Effector memory CD8-positive, alpha-beta T cell (primary cell): ENCODE measurements at places on chromosomes 16 and 17.

- DNase-seq, result no peak
These were observed 57.9 kb downstream of the SDK2 start for GRCh38 chr17:73586275-73586832.

- peak; percentile 25 for DNase-seq
These were observed 27.5 kb upstream of the HELZ start for GRCh38 chr17:67272312-67273047.

DNA sequence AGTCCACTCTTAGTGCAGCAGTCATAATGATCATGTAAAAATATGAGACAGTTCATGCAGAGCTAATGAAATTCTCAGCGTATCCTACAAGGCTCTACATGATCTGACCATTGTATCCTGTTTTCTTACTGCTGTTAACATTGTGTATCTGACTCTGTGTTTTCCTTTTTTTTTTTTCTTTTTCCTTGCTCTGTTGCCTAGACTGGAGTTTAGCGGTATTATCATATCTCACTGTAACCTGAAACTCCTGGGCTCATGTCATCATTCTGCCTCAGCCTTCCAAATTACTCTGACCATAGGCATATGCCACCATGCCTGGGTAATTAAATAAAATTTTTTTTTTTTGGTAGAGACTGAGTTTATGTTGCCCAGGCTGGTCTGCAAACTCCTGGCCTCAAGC is 12.1 kb downstream of the DUS2 start:
- no peak for DNase-seq

GRCh38 chr16:79605999-79606398 is 5.5 kb upstream of the MAF start:
- no peak for DNase-seq

GRCh38 chr16:56872863-56873391 is 7.9 kb downstream of the SLC12A3 start:
- no peak for DNase-seq

- no peak for DNase-seq
These were observed 161.5 kb downstream of the TMEM132E start for GRCh38 chr17:34740565-34741520.

DNA sequence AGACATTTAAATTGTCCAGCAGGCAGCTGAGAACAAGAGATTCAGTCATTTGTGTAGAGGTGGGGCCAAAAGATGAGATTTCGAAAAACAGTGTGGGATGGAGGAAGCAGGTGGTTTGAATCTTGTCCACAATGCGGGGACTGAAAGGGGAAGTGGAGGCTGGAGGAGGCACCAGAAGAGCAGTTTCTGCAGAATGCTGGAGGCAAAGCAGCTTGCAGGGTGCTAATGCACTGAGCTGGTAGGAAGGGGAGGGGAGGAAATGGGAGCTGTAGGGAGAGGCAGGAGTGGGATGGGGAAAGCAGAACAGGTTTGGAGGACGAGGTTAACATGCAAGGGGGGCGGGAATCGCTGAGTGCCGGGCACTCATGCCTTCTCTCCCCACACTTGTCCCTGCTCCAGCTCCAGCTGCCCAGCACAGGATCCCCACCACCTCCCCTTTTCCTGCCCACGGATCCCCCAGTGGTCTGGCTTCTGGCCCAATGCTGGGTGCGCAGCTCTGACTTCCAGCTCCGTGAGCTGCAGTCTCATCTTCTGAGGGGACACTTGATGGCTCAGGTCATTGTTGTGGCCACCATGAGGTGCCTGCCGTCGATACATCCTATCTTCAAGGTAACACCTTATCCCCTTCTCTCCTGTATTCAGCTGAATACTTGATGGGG is 9.4 kb downstream of the C17orf100 start:
- no peak for DNase-seq

GRCh38 chr16:87178177-87178863 is 138.9 kb downstream of the C16orf95 start:
- DNase-seq, result no peak

DNA sequence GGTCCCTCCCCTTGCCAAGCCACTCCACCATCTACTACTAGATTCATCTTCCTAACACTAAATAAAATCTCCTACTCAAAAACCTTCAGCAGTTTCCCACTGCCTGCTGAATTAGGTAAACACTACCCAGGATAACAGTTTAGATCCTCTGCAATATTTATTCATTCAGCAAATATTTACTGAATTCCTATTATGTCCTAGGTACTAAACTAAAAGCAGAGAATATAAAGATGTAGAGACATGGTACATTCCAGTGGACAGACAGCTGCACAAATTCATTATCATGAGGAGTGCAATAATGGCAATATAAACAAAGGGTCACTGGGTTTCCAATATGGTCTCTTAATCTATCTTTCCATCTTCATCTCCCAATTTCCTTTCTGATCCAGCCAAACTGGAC is 30.7 kb upstream of the HOXB13 start:
- no peak for DNase-seq

GRCh38 chr17:8665684-8666083 is 35.2 kb upstream of the MYH10 start:
- no peak for DNase-seq

GRCh38 chr17:3685174-3685573 is 10.8 kb downstream of the P2RX5 start:
- DNase-seq, result no peak

- no peak for DNase-seq
These were observed 8.9 kb upstream of the ITGAM start for GRCh38 chr16:31250782-31251384.

- DNase-seq, result no peak
These were observed 80.7 kb upstream of the CES5A start for GRCh38 chr16:55955845-55956244.

DNA sequence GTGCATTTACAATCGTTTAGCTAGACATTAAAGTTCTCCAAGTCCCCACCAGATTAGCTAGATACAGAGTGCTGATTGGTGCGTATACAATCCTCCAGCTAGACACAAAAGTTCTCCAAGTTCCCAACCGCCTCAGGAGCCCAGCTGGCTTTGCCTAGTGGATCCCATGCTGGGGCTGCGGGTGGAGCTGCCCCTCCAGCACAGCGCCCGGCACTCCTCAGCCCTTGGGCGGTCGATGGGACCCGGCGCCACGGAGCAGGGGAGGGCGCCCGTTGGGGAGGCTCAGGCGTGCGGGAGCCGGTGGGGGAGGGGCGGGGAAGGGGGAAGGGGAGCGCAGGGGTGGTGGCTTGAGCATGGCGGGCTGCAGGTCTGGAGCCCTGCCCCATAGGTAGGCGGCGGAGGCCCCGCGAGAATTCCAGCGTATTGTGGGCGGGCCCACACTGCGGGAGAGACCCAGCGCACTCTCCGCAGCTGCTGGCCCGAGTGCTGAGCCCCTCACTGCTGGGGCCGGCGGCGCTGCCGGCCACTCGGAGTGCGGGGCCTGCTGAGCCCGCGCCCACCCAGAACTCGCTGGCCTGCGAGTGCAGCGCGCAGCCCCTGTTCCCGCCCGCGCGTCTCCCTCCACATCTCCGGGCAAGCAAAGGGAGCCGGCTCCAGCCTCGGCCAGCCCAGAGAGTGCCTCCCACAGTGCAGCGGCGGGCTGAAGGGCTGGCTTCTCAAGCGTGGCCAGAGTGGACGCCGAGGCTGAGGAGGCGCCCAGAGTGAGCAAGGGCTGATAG is 907.5 kb downstream of the CDH8 start:
- DNase-seq, result no peak

DNA sequence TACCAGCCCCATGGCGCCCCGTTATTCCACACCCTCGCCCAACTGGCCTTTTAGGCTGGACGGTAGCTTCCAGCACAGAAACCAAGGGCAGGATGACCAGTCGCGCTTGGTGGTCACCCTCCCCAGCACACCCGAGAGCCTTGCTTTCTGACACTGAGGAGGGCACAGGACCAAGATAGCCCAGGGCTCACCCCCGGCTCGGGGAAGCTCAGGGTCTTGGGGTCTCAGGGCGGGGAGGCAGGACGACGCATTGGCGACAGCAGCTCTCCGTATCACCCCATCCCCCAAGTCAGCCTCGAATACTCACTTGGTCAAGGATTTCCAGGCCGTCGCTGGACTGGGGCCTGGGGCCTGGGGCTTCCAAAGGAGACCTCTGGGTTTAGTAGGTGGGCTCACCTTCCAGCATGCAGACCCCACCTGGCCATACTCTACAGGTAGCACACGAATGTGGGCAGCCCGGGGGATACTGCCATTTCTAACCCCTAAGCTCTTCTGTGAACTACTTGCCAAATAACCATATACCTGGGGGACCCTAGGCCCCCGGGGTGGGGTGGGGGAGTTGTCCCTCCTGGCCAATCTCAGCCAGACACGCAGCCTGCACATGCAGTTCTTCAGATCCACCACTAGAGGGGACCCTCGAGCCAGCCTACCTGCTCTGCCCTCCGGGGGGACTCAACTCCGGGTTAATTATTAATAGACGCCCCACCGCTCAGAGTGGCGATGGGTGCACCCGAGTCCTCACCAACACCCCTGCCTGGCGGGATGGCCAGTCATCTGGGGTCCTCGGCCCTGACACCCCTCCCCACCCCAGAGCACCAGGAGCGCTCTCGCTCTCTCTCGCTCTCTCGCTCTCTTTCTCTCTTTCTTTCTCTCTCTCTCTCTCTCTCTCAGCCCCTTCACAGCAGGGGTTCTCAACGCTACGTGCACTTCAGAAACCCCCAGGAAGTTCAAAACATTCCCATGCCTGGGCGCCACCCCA is 30.0 kb downstream of the TBC1D16 start:
- DNase-seq, result peak; percentile 56

DNA sequence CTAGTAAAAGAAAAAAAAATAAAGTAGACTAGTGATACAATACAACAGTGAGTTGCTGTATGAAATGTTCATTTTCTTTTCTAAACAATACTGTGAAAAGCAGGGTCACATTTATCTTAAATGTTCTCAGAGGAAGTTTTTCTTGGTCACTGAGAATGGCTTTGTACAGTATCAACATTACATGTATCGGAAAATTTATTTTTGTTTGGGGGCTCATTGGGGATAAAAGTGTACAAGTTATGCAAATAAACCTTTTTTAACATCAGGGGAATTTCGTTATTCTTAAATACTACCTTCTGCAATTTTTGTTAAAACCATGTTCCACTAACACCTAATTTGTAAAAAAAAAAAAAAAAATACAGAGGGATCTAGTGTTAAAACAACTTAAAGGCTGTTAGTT is 8.7 kb upstream of the ZNF594 start:
- no peak for DNase-seq

DNA sequence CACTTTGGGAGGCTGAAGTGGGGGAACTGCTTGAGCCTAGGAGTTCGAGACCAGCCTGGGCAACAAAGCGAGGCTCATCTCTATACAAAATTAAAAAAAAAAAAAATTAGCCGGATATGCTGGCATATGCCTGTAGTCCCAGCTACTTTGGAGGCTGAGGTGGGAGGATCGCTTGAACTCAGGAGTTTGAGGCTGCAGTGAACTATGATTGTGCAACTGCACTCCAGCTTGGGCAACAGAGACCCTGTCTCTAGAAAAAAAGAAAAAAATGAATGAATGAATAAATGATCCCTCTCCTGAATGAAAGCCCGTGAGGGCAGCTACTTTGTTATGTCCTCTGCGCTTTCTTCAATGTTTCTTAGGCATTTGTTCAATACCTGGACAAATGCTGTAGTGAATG is 27.7 kb upstream of the DHX8 start:
- DNase-seq, result no peak

GRCh38 chr16:16909126-16909525 is 530.2 kb downstream of the NPIPA7 start:
- DNase-seq, result no peak

GRCh38 chr16:56518425-56518824 is 1.4 kb downstream of the BBS2 start:
- no peak for DNase-seq

GRCh38 chr17:77131904-77132303 is 8.9 kb upstream of the SEC14L1 start:
- no peak for DNase-seq
